ENCODE measurements at places on chromosomes 16 and 17.

DNA sequence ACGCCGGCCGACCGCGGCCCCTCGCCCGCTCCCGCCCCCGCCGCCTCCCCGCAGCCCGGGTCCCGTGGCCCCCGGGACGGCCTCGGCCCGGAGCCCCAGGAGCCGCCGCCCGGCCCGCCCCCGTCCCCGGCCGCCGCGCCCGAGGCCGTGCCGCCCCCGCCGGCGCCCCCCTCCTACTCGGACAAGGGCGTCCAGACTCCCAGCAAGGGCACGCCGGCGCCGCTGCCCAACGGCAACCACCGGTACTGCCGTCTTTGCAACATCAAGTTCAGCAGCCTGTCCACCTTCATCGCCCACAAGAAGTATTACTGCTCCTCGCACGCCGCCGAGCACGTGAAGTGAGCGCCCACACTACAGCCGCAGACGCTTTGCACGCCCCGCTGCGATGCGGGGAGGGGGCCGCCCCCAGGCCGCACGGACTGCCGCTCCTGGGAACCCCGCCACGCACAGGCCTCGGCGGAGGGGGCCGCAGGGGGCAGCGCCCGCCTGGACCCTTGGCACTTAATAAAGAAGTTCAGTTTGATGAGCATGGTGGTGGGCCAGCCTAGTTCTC, 35.5 kb upstream of the ZC3H18 start:
- no peak for DNase-seq

- DNase-seq: no peak
Measured at GRCh38 chr16:1631931-1632637, 19.9 kb downstream of the CRAMP1 start.

GRCh38 chr17:77579682-77580081, 378.8 kb upstream of the TNRC6C start:
- DNase-seq: no peak

GRCh38 chr17:44666006-44666405, 9.7 kb downstream of the MEIOC start:
- DNase-seq: no peak

DNA sequence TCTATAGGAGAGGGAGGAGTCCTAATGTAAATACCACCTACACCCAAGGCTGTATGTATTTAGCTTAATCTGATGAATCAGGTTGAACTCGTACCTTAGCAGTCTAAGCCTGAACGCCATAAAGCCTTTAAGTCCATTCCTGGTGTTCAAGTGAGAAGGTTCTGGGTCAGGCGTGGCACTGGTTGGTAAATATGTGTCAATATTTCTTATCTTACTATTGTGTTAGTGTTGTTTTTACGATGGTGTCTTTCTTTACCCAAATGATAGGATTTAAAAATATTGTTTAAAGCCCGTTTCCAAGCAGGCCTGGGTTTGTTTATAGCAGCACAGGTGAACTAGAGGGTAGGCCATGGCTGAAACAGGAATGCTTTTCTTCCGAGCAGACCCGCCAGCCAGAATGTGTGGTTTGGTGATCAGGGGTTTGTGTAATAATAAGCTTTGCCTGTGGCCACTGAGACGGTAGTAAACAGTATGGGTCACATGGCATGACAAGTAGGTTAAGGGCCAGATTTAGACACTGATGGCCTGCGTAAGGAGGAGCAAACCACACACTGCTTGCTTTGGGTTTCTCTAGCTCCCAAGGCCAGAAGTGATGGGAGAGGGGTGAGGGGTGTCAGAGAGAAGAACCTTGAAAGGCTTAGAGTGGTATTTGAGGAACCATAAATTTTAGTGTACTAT, 3.3 kb downstream of the TMEM94 start:
- DNase-seq: no peak

DNA sequence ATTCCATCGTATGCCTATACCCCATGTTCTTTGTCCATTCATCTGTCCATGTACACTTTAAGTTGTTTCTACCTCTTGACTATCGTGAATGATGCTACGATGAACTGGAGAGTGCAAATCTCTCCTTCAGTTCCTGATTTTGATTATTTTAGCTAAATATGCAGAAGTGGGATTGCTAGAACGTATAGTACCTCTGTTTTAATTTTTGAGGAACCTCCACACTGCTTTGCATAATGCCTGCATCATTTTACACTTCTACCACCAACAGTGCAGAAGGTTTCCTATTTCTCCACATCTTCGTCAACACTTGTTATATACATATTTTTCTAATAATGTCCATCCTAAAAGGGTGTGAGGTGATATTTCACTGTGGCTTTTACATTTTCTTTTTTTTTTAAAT, 43.9 kb downstream of the SDR42E1 start:
- no peak for DNase-seq

DNA sequence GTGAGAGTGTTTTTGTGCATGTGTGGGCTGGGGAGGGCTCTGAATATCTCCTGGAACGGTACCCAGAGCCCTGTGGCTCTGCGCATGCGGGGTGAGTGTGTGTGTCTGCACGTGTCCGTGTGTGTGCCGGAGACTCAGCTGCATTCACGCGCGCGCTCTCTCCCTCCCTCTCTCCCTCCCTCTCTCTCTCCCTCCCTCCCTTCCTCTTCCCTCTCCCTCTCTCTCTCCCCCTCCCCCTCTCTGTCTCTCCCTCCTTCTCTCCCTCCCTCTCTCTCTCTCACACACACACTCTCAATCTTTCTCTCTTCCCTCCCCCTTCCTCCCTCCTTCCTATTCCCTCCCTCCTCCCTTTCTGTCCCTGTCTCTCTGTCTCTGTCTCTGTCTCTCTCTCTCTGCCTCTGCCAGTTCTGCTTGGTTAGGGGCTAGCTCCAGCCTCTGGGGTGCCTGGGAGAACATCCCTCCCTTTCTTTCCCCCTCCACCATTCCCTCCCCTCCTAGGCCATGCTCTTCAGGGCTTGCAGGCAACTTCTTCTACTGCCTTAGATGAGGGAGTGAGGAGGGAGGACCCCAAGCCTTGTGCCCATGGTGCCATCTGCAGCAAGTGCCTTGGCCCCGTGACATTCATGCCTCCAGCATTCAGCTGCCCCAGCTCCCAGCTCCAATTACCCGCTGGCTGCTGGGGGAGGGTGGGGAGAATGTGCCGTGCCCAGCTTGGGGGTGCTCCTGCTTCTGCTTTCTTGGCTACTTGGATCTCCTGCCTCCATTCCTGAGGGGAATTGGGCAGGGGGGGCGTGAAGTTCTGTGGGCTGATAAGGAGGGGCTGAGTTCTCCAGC, 6.4 kb downstream of the THRA start:
- peak; percentile 58 for DNase-seq

DNA sequence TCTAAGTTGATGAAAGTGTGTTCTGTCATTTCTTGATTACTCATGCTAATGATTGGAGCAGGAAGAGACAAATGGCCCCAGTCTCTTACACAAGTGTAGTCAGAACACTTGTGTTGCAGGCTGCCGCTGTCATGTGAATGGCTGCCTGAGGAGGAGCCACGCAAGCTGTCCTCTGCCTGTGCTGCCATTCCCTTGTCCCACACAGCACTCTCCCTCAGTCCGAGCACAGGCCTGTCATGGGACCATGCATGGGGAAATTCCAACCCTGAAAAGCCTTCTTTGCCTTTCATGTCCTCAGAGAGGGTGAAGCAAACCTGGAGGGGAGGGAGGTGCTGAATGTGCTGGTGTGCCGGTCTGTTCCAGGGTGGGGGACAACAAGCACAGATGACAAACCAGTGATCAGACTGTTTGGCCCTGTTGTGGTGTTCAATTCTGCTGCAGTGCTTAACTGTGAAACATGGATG, 109.4 kb downstream of the MRTFB start:
- no peak for DNase-seq

DNA sequence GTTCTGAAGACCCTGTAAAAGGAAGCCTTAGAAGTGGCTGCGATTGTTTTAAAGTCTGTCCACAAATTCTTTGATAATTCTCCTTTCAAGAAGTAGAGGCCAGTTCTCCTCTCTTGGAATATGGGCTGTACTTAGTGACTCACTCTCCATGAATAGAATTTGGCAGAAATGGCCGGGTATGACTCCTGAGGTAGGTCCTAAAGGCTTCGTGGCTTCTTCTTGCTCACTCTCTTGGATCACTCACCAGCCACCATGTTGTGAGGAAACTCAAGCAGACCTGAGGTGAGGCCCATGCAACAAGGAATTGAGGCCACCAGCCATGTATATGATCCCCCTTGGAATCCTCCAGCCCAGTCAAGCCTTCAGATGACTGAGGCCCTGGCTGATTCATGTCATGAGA, 75.8 kb downstream of the WWOX start:
- no peak for DNase-seq

GRCh38 chr17:63116967-63117830, 151.2 kb downstream of the TANC2 start:
- no peak for DNase-seq

DNA sequence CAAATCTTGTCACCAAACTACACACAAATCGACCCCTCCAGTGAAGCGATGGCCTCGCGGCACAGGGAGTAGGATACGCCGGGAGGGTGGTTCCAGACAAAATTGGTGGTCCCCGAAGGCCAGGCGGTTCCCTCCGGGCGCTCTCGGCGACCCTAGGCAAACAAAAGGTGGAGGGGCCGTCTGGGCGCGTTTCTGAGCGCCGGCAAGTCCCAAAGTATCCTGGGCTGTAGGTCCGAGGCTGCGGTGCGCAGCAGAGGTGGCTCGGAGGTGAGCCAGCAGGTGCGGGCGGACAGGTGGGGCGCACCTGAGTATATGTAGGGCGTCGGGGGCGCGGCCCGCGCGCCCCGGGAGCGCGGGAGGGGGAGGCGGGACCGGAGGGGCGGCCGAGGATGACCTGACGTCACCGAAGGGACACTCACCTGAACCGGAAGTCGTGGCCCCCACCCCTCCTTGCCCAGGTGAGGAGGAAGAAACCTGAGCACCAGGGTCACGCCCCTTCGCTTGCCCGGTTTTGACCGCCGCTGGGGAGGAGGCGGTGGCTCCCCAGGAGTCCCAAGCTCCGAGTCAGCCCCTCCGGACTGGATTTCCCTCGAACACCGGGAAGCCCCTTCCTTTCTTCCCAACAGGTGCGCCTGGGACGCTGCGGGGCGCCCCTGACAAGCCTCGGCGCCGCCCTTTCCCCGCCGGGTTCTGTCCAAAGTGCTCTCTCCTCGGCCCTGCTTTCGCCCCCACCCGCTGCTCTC, at the start of gene CLDN7:
Gene CLDN7 (minus strand): TSS at position 287 of the 743 bp plus-strand sequence. CDS start 435 bp downstream, outside the sequence.
- DNase-seq: no peak

- no peak for DNase-seq
Measured at GRCh38 chr17:50130559-50131305, 772 bp upstream of the SAMD14 start.

GRCh38 chr16:81817789-81818567, 38.9 kb downstream of the PLCG2 start:
- DNase-seq: no peak

GRCh38 chr17:16374146-16374938, 6.5 kb upstream of the UBB start:
- no peak for DNase-seq

DNA sequence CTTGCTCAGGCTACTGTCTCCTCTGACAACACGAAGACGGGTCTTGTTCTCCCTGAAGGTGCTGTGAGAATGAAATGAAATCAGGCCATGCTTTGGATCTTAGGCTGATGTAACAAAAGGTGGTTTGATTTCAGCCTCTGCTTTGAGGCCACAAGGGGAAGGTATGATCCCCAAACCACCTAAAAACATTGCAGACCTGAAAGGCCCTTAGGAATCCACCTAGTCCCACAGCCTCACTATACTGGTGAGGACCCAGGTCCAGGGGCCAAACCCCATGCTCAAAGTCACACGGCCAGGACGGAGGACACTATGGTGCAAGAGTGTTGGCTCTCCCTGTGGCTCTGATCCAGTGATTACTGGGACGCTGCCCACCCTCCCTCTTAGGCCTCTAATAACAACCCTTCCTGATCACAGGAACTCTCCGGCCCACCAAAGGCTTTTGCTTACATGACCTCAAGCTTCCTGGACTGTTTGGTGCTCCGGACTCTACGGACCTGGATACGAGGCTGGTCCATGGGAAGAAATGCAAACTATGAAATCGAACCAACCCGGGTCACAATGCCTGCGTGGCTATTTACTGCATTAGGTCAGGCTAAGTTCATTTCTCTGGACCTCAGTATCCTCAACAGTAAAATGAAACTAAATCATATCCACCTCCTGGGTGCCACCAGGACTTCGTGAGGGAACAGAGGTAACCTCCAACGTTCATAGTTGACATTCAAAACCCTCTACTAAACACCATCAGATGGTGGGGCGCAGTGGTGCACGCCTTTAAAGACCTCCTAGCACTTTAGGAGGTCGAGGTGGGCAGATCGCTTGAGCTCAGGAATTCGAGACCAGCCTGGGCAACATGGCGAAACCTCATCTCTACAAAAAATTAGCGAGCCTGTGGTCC, 1.5 kb downstream of the TRIM25 start:
- peak; percentile 23 for DNase-seq

DNA sequence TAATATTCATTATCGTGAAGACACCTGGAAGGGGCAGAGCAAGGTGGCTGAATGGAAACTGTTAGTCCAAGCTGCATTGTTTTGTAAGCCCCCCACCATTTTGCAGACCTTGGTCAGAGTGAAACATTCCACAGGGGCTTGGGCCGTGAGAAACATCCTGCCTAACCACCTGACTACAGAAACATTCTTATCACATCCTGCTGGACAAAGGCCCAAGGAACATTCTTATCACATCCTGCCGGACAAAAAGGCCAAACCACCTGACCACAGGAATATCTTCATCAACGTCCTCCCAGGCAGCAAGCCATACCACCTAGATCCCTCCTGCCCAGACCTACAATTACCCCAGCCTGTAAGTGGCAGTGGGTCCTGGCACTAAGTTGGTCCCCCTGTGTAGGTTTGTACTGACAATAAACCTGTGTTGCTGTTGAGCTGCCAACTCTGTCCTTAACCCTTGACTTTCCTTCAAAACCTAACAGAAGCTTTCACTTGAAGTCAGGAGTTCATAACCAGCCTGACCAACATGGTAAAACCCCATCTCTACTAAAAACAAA, 19.6 kb downstream of the ATF7IP2 start:
- DNase-seq: no peak

DNA sequence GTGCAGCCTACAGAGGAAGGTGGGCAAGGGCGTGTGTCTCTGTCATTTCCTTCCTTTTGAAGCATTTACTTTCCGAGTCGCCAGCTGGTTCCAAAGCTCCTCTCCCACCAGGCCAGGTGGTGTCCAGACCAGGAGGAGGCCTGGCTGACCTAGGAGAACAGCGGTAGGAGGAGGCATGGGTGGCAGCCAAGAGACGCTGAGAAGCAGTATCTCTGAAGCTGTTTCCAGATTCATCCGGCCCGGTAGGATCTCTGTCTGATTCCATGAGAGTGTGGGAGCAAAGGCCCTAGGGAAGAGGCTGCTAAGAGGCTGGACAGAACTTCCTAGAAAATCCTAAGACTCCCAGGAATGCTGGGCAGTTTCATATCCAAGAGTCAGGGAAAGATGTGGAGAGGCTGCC, 20.3 kb downstream of the MEOX1 start:
- no peak for DNase-seq

All from NCI-H460 (cell line).